Amygdala (tissue), 56 donors: ENCODE measurements at places on chromosomes 2 and 18.

GRCh38 chr2:2810504-2810903, 479.4 kb upstream of the MYT1L start:
- DNase-seq: no peak

GRCh38 chr2:172845028-172845630, 109.5 kb downstream of the RAPGEF4 start:
- no peak for DNase-seq

DNA sequence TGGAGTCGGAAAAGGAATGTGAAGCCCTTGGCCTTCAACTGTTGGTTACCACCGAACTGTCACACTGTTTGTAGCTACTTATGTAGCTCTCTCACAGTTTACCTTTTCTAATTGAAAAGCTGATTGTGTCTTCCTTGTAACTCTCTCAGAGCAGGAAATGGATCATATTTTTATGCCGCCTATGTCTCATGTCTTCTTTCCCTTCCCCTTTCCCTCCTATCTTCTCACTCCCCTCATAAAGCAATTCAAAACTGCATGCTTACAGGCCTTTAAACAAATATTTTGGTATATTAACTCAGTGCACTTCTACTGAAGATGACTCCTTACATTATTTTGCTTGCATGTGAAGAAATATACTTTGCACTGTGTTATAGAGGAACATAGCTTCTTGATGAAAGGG, 6.0 kb downstream of the SLC39A10 start:
- DNase-seq: no peak

DNA sequence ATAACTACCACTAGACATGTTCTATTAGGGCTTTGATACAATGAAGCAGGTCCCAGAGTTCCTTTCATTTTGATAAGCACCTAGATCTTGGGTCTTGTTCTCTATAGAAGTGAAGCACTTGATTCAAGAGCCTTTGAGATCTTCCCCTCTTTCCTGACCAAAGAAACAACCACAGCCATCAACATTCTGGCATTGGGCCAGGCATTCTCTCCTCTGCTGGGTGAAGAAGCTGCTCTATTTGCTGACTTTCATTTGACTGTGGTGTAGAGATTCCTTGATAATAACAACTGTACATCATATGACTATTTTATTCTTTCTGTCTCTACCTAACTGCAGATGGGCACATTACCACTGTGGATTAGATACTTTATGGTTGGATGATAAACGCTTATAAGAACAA, 96.6 kb upstream of the LYPD1 start:
- DNase-seq: no peak

DNA sequence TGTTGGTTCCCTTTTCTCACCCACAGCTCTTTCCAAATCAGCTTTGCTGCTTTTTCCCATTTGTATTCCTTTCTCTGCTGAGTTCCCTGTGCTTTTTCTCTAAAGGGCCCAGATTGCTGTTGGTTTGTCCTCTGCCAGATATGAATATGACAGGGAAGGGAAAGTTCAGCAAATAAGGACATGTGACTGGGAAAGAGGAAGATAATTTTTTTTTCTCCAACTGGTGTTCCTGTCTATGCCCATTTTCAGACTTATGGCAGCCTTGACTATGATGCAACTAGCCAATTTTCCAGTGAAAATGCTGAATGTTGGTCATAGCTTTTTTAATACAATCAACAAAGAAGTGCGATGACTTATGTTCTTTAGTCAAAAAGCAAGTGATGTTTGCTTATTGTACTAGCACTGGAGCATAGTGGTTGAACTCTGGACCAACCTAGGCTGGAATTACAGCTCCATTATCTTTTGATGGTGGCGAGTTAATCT, 7.7 kb downstream of the MDH1 start:
- no peak for DNase-seq

- no peak for DNase-seq
Measured at GRCh38 chr2:53827398-53828175, 32.2 kb downstream of the GPR75 start.

- no peak for DNase-seq
Measured at GRCh38 chr2:199792381-199792780, 58.6 kb downstream of the FTCDNL1 start.

DNA sequence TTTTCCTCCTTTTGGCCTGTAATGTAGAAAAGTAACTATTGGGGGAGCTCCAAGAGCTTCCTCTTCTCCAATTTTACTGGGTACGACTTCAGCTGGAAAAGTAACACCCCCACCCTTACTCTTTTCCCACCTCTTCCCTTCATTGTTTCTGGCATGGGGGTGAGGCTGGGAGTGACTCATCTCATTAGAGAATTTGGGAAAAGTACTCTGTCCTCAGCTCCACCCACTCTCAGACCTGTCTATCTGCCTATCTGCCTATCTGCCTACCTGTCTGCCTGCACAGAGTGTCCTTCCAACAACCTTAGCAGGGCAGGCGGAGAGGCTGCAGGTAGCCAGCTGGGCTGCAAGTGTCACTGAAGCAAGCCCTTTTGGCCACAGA, 93.6 kb downstream of the EPHA4 start:
- DNase-seq: no peak

DNA sequence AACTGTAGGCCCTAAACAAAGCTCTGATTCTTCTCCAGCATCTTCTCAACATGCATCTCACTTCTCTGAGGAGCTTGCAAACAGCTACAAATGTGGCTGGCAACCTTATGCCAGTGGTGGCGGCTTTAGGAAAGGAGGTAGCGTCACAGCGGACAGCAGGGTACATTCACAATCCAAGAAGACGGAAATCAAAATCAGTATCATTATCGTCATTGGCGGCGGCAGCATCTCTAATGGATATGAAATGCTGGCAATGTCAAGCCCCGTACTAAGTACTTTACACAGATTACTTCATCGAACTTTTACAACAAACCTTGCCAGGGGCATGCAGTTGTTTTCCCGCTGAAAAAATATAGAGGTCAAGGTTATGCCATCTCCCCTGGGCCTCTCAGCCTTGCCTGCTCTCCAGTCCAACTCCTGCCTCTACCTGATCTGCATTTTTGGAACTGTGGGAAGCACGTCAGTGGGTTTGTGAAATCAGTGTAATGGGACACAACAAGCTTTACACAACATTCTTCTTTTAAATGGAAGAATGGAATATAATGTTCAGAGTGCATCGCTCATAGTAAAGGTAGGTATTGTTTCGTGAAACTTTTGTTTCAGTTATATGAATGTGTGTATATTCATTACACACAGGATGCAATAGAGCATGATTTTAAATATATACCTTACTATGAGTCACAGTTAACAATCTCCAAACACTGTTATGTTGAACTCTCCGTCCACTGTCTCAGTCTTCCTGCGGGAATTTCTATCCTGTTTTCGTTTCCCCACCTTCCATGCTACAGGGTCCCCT, 152.9 kb downstream of the TTC32 start:
- DNase-seq: no peak

DNA sequence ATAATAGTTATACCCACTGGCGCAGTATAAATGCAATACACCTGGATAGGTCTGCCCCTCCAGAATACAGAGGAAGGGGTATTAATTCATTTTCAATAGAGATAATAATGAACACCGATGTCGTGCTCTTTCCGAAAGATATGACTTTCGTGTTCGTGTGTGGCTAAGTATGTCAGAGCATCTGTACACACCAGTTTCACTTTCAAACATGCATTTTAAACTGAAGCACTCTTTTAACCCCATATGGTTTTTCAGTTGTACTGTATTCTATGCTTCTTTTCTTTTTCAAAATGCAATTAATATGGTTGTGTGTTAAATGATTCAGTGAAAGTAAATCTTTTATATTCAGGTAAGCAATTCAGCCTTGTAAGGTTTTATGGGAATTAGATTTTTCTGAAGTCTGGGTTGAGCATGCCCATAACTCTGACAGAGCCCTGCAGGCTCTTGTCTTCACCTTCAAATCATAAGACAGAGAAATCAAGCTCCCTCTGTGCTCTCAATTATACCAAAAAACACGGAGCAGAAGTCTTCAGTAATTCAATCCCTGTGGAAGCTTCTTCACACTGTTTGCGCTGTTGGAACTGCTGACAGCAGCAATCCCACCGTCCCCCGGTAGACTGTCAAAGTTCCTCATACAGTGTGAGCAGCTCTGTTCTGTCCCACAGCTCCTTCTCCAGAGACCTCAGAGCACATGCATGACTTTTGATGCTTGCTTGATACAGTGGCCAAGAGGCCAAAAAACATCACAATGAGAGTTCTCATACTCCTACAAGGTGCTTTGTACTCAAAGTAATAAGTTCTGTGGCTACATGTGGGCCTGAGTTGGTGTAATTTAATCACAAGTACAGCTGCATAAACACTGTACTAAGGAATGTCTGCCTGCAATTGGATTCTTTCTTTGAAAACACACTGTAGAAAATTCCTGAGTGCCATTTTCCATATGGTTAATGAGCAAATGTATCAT, 186.8 kb downstream of the ZNF521 start:
- DNase-seq: no peak

DNA sequence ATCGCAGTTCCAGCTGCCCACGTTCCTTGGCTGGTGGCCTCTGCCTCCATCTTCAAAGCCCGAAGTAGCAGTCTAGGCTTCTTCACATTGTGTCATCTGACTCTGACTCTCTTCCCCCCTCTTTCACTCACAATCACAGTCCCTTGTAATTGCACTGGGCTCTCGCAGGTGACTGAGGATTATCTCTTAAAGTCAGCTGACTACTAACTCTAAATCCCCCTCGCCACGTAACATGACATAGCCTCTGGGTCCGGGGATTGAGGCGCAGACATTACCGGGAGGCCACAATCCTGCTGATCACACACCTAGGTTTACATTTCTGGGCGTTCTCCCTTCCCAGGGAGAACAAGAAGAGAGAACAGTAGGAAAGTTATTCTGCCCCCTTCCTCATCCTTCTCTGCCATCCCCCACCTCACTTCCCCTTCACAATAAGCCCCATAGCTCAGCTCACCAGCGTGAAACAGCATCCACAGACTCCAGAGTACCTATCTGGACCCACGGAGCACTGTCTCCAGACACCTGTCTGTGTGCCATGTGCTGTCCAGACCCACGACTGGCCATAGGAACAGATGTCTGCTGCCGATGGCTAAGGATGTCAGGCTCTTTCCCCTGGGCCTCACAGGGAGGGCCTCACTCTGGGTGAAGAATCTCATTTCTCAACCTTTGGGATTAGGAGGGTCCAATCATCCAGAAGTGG, 64.3 kb upstream of the FZD7 start:
- DNase-seq: no peak

DNA sequence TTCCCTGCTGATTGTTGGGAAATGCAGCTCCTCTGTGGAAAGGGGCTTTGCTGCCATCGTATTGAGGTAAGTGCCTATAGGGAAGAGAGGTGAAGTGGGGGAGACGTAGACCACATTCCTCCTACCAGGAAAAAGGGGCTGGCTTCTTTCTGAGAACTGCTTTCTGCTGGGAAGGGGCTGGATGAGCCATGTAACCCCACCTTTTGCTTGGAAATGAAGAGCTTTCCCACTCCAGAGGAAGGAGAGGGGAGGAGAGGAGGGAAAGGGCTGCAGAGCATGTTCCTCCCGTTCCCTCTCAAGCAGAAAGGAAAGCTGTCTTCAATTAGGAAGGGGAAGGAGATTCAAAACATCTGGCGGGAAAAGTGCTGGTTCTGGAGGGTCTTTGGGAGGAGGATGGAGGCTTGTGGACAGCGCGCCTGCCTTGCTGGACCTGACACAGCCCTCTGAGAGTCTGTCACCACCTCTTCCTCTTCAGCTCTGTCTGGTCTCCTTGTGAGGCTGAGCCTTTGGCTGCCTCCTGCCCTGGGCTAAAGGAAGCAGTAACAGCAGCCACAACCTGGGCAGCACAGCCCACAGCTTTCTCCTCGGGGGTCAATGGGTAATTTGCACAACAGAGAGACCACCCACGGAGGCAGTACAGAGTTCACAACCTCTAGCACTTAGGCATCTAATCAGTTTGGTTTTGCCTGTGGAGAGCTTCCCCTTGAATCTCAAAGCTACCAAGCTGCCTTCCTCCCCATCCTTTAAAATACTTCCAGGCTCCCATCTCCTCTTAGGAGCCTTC, 410.0 kb upstream of the TNP1 start:
- no peak for DNase-seq

DNA sequence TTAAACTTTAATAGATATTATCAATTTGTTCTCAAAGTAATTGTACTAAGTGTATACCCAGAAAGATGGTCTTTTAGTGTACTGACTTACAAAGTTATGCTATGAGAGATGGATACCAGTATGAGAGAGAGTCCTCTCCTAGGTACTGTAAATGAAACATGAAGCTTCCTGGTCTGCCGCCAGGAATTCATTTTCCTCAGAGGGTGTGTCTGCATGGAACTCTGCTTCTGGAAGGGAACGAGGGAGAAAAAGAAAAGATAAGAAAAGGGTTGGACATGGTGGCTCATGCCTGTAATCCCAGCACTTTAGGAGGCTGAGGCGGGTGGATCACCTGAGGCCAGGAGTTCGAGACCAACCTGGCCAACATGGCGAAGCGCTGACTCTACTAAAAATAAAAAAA, 2.2 kb upstream of the SSB start:
- no peak for DNase-seq

DNA sequence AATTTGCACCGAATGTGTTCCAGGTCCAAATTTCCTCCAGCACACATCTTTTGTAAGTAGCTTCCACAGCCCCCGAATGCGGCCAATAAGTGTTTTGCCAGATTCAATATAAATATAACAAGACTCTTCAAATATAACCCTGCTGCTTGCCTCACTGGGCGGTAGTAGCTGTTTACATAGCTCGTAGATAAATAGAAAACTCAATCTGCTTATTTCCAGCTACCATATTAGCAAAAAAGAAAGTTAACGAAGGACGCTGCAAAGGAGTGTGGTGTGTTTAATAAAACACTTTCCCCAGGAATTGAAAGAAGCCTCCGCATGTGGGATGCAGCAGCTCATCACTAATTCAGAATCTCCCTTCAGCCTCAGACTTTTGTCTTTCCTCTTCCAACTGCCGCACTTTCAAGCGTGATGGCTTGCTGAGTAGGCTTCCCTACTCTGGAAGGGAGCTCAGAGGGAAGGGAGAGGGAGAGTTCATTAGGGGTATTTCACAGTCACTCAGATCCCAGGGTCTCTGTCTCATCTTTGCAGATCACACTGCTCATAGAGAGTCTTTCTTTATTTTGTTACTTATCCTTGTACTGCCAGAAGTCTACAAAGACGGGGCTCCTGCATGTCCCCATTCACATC, 367.0 kb downstream of the RND3 start:
- no peak for DNase-seq

DNA sequence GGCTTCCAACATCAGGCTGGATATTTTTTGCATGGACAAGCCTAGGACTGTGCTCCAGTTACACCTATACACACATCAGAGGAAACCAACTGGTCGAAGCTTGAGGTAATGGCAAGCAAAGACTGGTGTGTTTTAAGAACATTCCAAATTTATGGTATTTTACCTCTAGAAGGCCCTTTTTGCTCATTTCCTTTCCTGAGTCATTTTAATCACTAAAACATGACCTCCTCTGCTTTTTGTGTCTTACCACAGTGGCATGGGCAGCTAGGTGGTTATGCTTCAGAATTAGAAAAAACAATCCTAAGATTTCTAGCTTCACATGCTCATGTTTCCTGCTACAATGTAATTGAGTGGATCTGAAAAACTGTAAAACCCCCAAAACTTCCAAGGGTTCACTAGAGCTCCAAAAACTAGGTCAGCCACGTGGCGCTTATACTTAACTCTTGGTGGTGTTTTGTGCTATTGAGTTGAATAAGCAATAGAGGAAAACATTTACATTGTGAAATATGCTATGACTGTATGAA, 30.6 kb upstream of the CHRNA1 start:
- DNase-seq: no peak
